K562 (cell line): ENCODE measurements at places on chromosomes 2 and 18. TPM values are rescaled to one million over a fixed set of nuclear protein-coding genes. Genes with fewer than 3 reads are reported as not detected.

TMEM37 gene
- 0.44 and 0.49 TPM in 2 replicates for total RNA-seq

CREG2 gene
- total RNA-seq = not detected in 2 replicates

STPG4 gene
- not detected in 2 replicates for total RNA-seq

FAM161A gene
- total RNA-seq = 0.72 and 0.80 TPM in 2 replicates

FBXO15 gene
- total RNA-seq = 0.29 and 0.58 TPM in 2 replicates

FKBP1B gene
- 1.6 and 2.4 TPM in 2 replicates for total RNA-seq

FECH gene
- 64.0 and 67.1 TPM in 2 replicates for total RNA-seq

IL37 gene
- not detected in 2 replicates for total RNA-seq

RGPD4 gene
- not detected in 2 replicates for total RNA-seq

NTSR2 gene
- total RNA-seq = not detected in 2 replicates

MLPH gene
- 0.22 and 0.65 TPM in 2 replicates for total RNA-seq
